ENCODE measurements at places on chromosomes 16 and 17. TPM values are rescaled to one million over a fixed set of nuclear protein-coding genes. Genes with fewer than 3 reads are reported as not detected.

DNA sequence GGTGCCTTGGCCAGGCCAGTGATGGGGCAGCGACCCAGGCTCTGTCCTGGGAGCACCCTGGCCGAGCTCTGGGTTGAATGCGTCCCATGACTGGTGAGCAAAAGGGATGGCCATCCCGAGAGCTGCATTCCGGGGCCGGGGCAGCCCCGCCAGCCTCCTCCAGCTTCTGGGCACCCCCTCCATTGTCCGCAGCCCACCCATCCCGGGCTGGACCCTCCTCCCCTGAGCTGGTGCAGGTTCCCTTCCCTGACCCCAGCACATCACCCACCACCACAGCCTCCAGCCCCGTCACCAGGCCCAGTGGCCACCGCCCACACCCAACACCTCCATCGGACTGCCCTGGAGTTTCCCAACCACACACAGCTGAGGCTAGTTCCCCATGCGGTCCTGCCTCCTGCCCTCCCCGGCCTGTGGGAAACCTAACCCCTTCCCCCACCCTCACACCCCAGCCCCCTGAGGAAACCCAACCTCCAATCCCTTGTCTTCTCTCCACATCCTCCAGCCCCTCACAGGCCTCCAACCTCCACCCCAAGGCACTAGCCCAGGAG is 16.2 kb upstream of the PVALEF start:
- no peak for DNase-seq

The REXO5 gene
- 2.9 TPM for total RNA-seq

GRCh38 chr17:71572343-71572742 is 548.5 kb upstream of the SOX9 start:
- no peak for DNase-seq

- peak; percentile 87 for DNase-seq
Observed at GRCh38 chr17:19769946-19770652, 22.0 kb upstream of the ALDH3A1 start.

- DNase-seq = no peak
Observed at GRCh38 chr17:56478836-56479447, 114.6 kb upstream of the NOG start.

The CD300E gene
- total RNA-seq = 0.40 TPM

GRCh38 chr16:85573045-85573695 is 40.0 kb upstream of the GSE1 start:
- DNase-seq = no peak

GRCh38 chr17:44581868-44582267 is 24.6 kb downstream of the FZD2 start:
- DNase-seq = no peak

The ELP5 gene
- 24.9 TPM for total RNA-seq

DNA sequence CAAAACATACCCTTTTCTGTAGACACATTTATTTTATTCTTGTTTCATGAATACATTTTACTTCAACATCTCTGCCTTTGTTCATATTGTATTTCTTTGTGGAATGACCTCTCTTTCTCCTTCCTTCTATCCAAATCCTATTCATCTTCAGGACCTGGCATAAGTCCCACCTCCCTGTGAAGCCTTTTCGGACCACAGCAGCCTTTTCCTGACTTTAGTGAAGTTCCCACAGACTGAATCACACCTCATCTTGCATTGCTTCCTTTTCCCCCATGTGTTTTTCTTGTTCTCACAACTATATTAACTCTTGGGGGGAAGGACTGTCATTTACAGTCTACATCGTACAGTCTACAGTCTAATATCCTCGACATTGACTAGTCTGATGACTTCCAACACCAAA is 58.2 kb downstream of the MFSD11 start:
- DNase-seq = no peak

The CHST5 gene
- not detected for total RNA-seq

GRCh38 chr17:72661116-72661944 is 431.2 kb downstream of the SLC39A11 start:
- no peak for DNase-seq

The SPN gene
- 4.2 TPM for total RNA-seq

The ANKRD40CL gene
- 0.11 TPM for total RNA-seq

The OTOA gene
- total RNA-seq = 0.33 TPM

Data from esophagus muscularis mucosa (tissue), 4 donors.